ENCODE measurements at places on chromosomes 5 and 9. TPM values are rescaled to one million over a fixed set of nuclear protein-coding genes. Genes with fewer than 3 reads are reported as not detected.

PCDHGB4 gene
- total RNA-seq = 2.4 TPM

GRCh38 chr9:36704148-36704547, 131.5 kb downstream of the MELK start:
- no peak for DNase-seq

- no peak for DNase-seq
These were observed 663.2 kb downstream of the TLR4 start for GRCh38 chr9:118367383-118367782.

ATP10B gene
- 0.09 TPM for total RNA-seq

SKP2 gene
- total RNA-seq = 14.9 TPM

PRELID1 gene
- total RNA-seq = 132 TPM

PFN3 gene
- not detected for total RNA-seq

SMIM33 gene
- not detected for total RNA-seq

DNA sequence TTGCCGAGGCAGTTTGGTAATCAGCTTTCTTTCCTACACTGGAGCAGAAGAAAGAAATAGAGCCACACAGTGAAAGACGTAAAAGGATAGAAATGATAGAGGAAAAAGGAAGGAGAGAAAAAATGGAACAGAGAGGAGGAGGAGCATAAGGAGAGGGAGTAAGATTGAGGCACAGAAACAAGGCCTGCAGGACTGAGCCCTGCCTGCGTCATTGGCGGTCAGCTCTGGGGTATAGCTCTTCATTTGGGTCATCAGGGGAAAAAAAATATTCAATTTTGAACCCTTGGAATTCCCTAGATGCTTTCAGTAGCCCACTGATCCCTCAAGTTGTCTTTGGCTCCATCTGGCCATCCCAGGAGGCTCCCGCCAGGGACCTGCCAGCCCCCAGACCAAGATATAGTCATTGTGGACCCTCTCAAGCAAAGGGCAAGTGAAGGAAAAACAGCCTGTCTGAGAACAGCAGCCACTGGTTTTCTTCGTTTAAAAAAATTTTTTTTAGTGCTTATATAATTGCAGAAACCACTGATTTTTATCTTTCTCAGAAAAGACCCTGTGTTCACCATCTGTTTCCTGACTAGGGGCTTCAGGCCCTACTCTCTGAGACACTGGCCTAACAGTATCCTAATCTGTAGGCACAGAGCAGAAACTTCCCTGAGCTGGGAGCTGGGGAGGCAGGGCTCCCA, 31.3 kb upstream of the MATR3 start:
- no peak for DNase-seq

OBP2B gene
- not detected for total RNA-seq

All from upper lobe of left lung (tissue), 6 donors.